SW480 (cell line): ENCODE measurements at places on chromosomes 11 and 22.

DNA sequence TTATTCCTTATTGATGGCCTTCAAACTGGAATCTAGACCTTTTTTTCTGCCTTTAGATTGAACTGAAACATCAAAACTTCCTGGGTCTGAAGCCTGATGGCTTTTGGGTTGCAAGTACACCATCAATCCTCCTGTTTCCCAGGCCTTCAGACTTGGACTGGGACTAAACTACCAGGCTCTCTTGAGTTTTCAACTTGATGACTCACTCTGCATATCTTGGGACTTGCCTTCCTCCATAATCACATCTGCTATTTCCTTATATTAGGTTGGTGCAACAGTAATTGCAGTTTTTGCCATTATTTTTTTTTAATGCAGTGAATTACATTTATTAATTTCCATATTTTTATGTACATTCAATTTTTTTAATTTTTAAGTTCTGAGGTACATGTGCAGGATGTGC, 7.0 kb downstream of the OR51B5 start:
- DNase-seq = no peak

GRCh38 chr22:38240734-38241252, 32.0 kb downstream of the TMEM184B start:
- peak; percentile 72 for DNase-seq

DNA sequence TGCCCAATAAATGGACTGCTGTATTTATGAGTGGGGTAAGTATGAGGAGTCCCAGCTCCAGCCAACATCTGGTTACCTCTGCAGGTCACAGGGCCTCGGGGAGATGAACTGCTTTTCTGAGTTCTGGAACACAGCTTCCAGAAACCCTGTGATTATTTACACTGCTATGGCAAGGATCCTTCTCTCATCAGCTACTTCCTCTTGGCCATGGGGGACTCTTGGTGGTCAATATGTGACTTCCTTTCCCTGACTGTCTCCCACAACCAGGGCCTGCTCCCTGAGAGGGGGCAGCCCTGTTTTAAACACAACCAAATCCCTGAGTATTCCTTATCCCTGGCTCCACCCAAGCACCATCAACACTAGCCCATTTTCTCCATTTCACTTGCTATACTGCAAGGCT, 10.0 kb downstream of the RHOG start:
- no peak for DNase-seq

GRCh38 chr22:23402275-23403151, 177.6 kb downstream of the IGLL1 start:
- DNase-seq = peak; percentile 83

DNA sequence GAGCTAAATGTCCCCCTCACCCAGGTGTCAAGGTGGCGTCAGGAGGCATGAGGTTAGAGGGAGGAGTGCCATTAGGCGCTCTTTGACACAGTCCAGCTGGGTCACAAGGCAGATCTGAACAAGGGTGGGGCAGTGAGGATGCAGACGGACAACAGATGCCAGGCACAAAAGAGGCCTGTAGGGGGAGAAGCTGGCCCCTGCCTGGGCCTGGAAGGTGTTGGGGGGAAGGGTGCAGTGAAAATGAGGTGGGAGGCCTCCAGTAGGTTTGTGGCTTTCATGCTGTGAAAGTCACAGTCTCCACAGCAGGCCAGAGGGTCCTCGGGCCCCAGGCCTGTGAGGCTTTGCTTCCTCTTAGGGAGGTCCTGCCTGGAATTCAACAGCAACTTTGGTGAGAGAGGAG, 85.0 kb upstream of the PLET1 start:
- peak; percentile 25 for DNase-seq

DNA sequence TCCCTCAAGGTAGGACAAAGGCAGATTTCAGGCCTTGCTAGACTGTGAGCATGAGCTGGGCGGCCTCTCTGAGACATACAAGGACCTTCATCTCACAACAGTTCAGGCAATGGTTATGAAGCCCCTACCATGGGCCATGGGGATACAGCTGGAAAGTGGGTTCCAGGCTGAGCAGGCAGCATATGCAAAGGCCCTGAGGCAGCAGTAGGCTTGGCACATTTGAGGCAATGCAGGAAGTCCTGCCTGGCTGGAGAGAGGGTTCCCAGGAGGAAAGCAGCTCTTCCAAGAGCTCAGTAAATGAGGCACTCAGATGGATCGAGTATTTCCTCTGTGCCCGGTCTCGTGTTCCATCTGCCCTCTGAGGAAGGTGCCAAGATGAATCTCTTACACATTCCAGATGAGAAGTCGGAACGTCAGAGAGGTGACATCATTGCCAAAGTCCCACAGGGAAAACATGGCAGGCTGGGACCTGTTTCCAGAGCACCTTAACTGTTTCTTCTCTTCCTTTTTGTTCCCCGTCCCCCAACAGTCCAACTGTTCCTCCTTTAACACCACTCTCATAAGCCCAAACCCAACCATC, 388.6 kb downstream of the MN1 start:
- no peak for DNase-seq

GRCh38 chr11:131665344-131665968, 295.0 kb downstream of the NTM start:
- no peak for DNase-seq

DNA sequence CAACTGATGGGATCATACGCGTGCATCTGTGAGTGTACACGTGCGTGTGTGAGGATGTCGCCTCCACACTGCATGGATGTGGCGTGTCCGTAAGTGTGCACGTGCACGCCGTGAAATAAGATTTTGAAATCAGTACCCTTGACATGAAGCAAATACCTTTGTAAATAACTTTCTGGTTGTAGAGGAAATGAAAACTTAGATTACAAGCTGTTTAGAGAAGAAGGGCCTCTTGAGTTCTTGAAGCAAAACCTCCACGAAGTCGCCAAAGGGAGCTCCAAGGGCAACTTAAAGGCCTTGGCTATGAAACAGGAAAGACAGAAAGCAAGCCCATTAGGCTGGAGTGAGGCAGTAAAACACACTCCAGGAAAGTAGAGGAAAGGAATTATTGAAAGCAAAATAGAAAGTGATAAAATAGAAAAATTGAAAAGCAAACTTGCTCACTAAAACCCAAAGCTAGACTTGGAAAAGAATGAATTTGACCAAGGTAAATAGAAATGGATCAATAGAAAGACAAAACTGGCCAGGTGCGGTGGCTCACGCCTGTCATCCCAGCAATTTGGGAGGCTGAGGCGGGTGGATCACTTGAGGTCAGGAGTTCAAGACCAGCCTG, 29.7 kb upstream of the TOLLIP start:
- no peak for DNase-seq

GRCh38 chr11:120518356-120518755, 6.8 kb downstream of the GRIK4 start:
- DNase-seq = no peak

- no peak for DNase-seq
Observed at GRCh38 chr22:47408409-47408808, 646.0 kb downstream of the TBC1D22A start.
